ENCODE measurements at places on chromosomes 11 and 22.

DNA sequence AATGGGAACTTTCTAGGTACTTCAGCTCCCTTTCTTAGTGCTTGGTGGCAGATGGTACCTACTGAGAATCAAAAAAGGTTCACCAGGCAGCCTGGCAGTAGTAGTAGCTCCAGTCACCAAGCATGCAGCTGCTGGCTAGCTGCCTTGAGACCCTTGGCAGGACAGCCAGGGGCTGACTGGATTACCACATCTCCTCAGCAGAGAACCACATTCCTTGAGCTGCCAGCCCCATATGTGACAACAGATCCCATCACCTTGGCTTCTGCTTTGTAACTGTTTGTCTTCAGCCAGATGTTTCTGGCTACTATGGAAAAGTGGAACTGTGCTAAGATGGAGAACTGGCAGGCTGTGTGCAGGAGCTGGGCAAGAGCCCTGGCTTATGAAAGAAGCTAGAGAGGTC is 39.6 kb upstream of the CHRM4 start:
- DNase-seq: no peak

DNA sequence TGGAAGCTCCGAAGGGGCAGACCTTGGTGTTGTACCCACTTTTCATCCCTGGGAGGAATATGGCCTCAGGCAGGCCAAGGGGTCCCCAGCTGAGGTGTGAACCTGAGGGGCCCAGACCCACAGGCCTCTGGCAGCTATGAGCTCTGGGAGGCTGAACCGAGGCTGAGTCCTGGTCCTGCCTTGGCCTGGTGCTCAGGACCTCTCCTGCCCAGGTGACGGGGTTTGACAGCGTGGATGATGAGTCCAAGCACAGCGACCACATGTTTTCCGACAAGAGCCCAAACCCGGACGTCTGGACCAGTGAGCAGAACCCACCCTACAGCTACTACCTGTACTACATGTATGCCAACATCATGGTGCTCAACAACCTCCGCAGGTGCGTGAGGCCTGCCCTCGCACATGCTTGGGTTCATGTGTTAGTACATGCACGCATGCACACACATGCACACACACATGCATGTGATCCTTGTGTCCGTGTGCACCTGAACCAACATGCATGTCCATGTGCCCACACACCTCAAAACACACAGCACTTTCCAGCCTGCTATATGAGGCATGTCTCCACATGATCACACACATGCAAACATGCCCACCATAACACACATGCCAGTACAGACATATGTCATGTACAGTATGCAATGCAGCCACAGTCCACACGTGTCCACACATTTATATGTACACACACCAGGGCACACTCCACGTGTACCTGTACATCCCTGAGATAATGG is 40.9 kb downstream of the RNF141 start:
- no peak for DNase-seq

GRCh38 chr22:20080776-20081654 is 974 bp downstream of the DGCR8 start:
- DNase-seq: peak; percentile 45

DNA sequence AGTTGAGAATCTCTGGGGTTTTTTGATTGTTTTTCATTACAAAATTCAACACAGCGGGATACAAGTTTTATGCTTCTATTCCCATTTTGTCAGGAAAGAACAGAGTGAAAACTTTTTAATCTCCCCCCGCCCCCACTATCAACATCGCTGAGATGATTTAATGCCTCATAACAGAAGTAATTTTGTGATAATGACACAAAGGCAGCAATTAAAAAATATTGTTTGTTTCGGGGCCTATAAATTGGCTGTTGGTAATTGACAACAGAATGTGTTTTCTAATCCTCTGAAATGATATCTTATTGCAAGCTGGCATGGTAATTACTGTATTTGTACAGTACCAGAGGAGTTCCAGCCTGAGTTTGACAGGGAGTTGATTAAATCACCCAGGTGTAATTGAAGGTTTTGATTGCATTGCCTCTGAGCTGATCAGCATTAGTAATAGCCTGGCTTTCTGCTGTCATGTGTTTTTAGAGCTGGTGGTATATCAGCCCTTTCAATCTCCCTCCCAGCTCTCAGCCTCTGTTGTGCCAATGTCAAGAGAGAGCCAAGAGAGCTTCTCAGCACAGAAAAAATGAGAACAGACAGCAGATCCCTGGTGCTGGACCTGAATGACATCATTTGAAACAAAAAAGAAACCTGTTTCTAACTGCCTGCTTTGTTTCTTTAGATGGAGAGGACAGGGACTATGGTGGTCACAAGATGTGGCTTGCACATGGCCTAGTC is 265.1 kb downstream of the FAM76B start:
- DNase-seq: no peak

- no peak for DNase-seq
Measured at GRCh38 chr22:49918911-49919881, 762 bp downstream of the CRELD2 start.

GRCh38 chr22:49274754-49275380 is 552.8 kb downstream of the BRD1 start:
- DNase-seq: no peak

DNA sequence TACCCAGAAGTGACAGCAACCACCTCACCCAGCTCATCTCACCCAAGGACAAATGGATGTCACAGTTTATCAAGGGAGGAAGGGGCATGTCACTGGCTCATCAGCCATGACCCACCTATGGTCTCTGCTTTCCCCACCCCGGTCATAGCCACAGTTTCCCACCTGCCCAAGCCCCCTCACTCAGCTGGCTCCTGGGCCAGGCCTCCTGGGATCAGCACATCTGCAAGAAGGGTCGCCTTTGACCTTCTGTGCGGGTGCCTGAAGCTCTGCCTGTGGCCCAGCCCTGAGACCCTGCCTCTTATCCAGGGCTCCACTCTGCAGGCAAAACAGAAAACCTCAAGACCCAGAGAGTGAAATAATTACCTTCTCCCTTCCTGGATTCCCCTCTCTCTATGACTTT is 236.4 kb downstream of the BUD13 start:
- DNase-seq: no peak

DNA sequence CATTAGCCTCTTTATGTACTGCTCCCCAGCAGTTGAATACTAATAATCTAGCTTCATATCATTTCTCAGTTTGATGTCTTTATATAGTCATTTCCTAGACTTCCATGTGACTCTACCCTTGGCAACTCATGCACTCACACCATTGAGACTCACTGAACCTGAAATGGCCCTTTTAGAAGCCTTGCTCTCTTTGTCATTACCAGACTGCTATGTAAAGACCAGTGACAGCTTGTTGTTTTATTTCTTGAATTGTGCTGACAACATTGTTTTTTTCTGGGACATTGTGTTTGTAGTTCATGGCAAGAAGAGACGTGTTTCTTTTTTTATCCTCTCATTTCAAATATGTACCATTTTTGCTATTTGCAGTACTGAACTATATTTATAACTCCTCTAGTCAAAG is 256.5 kb downstream of the CNTN5 start:
- DNase-seq: no peak

GRCh38 chr11:123537726-123538125 is 107.7 kb downstream of the GRAMD1B start:
- DNase-seq: no peak

DNA sequence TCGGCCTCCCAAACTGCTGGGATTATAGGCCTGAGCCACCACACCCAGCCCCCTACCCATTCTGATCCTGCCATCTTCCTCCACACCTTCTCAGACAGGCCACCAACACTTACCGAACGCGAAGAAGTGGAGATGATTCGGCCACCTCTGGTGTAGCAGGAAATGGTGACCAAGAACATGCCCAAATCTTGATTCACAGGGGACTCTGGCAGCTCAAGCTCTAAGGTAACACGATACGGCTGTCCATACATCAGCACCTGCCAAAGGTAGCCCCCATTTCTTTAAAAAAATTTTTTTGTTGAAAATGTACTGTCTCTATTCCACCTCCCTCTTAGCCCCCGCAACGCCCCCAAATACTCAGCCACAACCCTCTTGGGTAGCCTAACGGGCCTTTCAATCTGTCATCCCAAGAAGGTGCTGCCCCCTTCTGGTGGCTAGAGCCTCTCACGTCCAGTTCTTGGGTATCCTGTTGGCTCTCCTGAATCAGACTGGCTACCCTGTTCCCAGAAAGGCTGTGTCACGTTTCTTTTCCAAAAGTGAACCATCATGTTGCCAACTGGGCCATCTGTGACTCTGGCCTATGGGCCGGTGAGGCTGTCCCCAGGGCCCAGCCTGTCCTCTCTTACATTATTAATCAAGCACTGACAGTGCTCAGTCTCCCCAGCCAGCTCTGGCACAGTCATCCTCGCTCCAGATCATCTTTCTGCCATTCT is 5.3 kb upstream of the LRRN4CL start:
- DNase-seq: peak; percentile 83

- no peak for DNase-seq
Measured at GRCh38 chr11:79312617-79313529, 128.0 kb downstream of the TENM4 start.
